ENCODE measurements at places on chromosomes 3 and 15.
A peak's percentile ranks its signal among the peaks of the same experiment; 100 is the strongest.

GRCh38 chr3:40925231-40925630 lies 274.1 kb upstream of the CTNNB1 start:
- no peak for DNase-seq

DNA sequence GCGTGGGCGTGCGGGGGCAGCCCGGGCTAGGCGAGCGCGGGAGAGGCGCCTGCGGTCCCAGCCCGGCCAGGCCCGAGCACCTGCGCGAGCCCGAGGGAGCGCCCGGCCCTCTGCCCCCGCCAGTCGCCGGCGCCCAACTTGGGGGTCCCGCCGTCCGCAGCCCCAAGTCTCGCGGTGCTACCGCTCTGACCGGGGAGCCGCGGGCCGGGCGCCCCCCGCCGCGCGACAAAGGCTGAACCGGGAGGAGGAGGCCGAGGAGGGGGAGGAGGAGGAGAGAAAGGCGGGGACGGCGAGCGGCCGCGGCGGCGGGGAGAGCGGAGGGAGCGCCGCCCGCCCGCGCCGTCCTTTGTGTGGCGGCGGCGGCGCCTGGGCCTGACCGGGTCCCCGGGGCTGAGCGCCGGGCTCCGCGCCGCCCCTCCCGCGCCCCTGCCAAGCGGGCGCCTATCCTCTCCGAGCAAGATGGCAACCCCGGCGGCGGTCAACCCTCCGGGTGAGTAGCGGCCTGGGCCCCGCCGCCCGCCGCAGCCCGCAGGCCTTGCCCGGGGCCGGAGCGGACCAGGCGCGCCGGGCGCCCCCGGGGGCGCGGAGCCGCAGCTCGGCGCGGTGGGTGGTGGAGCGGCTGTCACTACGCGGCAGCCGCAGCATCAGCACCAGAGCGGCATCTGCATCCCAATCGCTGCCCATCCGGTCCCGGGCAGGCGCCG lies at the start of gene ARNT2:
Gene ARNT2 (plus strand): TSS at position 326 of the 704 bp plus-strand sequence. CDS start 134 bp downstream, at position 460.
- peak; percentile 55 for DNase-seq

DNA sequence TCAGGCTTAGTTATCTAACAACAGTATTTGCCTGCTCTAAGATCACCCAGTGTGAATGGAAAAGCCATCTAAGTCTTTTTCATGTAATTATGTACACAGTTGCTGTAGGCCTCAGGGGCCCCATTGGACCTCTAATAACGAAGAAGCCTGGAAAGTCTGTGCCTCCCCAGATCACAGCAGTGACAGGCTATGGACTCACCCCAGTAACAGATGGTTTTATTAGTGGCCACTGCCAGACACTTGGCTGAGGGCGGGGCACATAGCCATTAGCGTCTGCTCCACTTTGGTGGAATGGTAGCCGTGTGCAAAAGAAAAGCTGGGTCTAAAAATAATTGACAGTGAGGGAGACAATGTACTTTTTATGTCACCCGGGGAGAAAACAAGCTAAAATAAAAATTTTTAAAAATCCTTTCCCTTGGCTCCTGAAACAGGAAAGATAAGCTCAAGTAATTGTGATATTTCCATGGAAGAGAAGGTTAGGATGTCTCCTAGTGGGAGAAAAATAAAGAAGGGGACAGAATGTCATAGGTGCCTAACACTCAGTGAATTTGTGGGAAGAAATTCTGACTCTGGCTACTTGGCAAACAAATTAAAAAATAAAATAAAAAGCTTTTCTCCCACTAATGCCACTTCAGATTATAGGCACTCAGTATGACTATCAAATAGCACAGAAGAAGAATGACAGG lies 44.3 kb upstream of the ZNF385D start:
- peak; percentile 50 for DNase-seq

GRCh38 chr15:90814191-90814821 lies 54.1 kb upstream of the FURIN start:
- DNase-seq = no peak

Measured in NCI-H2171 treated with DMSO at 0.1 percent for 48 hours (cell line).